ENCODE measurements at places on chromosomes 4 and X.

- no peak for DNase-seq
Measured at GRCh38 chr4:143701365-143701764, 890 bp upstream of the FREM3 start.

DNA sequence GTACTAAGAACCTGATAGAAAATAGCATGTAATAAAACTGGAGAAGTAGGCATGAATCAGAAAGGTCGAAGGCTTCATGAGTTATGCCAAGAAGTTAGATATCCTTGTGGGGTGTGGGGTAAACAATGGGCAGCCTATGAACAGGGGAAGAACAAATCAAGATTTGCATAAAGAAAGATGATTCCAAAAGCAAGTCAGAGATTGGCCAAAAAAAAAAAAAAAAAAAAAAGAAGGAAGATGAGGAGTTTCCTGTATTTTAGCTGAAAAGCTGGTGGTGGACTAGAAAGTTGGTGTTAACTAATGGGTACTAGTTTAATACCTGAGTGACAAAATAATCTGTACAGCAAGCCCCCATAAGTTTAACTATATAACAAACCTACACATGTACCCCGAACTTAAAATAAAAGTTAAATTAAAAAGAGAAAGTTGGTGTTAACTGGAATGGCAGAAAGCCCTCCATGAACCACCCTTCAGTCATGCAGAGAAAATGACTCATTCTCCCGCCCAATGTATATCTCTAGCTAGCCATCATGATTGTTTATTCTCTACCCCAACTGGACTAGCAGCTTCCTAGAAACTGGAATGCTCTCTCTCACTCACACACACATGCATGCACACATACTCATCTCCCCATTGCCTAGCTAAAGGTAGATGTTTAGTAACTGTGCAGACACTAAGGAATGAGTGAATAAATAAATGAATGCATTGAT is 41.7 kb downstream of the ATP11C start:
- no peak for DNase-seq

DNA sequence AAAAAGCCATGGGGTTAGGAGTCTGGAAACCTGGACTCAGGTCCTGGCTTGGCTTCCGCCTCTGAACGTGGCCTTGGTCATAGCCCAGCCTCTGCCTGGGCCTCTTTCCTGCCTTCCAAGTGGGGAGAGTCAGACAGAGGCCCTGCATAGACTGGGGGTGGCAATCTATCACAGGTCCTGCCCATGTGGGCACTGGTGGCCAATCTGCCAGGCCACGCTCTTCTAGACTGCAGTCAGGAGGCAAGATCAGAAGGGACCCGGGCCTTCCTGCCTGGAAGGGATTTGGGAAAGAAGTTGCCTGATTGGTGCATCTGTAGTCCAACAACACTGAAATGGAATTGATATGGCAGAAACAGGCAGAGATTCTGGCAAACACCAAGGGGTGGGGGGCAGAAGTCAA is 46.1 kb downstream of the CNGA2 start:
- no peak for DNase-seq

GRCh38 chr4:67746797-67747495 is 7.2 kb downstream of the GNRHR start:
- DNase-seq: no peak

GRCh38 chr4:168639914-168640313 is 143.1 kb downstream of the PALLD start:
- no peak for DNase-seq

- peak; percentile 60 for DNase-seq
Measured at GRCh38 chrX:3548765-3549391, 164.6 kb downstream of the PRKX start.

- no peak for DNase-seq
Measured at GRCh38 chrX:39328661-39329060, 527.4 kb downstream of the MID1IP1 start.

DNA sequence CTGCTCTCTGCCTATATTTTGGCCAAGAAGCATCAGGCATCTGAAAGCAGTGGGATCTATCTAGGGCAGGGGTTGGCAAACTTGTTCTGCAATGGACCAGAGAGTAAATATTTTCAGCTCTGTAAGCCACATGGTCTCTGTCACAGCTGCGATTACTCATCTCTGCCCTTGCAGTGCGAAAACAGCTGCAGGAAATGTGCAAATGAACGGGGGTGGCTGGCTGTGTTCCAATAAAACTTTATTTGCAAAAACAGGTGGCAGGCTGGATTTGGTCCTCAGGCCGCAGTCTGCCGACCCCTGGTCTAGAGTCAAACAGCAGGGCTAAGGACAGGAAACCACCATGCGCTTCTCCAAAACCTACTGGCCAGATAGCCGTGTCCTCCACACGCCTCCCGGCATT is 48.6 kb downstream of the ACOX3 start:
- DNase-seq: no peak

- DNase-seq: no peak
Measured at GRCh38 chr4:74065115-74065642, 26.7 kb upstream of the CXCL3 start.

All from NCI-H2171 (cell line).